Activated CD4-positive, CD25-positive, alpha-beta regulatory T cell (primary cell): ENCODE measurements at places on chromosomes 3 and 15.

DNA sequence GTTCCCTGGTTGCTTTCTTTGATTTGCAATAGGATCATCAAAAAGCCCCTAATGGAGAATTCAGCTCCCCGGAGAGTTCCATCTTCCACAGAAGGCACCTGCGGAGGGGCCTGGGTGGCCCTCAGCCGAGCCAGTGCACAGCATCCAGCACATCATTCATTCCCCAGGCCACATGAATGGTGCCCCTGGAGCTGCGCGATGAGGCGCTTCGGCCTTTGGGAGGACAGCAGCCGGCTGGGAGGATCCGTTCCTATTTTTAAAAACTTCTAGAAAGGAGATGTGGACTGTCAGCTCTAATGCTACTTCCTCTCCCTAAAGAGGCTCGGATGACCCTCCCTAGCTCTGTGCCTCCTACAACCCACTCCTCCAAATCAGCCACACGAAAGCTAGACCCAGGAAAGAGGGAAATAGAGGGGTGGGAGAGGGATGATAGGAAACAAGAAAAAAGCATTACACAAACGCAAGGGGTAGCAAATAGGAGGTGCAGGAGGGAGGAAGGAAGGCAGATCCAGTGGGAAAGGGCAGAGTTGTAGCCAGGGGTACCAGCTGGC is 20.3 kb downstream of the EHD4 start:
- DNase-seq, result no peak

GRCh38 chr3:128569756-128570155 is 76.8 kb upstream of the GATA2 start:
- DNase-seq, result no peak

GRCh38 chr3:53585049-53585448 is 90.6 kb downstream of the CACNA1D start:
- DNase-seq, result no peak

DNA sequence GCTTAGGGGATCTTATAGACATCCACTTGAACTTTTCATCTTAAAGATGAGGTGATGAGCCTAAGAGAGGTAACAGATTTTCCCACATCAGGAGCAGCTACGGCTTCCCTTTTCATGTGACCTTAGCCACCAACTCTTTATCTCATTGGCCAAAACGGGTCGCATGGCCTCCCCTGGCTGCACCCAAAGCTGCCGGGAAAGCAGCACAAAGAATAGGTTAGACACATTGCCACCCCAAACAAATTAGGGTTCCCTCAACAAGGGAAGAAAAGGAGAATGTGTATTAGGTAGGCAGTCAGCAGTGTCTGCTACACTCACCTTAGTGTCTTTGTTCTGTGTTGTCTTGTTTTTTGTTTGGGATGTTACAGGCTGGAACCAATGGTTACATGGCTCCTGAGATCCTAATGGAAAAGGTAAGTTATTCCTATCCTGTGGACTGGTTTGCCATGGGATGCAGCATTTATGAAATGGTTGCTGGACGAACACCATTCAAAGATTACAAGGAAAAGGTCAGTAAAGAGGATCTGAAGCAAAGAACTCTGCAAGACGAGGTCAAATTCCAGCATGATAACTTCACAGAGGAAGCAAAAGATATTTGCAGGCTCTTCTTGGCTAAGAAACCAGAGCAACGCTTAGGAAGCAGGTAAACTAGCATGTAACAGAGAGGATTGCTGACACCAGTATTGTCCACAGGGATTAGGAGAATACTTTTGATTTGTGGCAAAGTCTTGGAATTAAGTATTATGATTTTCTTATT is 44.2 kb downstream of the GRK7 start:
- no peak for DNase-seq

DNA sequence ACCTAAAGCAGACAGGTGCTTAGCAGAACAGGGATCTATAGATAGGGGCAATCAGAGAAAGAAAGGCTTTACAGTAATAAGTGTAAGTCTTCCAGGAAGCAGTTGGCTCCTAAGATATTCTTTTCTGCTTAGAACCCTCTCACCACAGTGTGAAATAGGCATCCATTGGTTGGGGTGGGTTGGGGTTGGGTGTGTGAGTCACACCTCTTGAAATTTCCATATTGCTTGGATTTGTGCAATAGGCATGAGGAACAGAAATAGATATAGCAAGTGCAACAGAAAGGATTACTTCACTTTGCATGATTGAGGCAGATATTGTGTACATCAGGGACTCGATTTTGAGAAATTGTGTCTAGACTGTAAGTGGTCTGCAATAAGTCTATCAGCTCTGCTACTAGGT is 200.1 kb upstream of the GAP43 start:
- no peak for DNase-seq

GRCh38 chr3:72690629-72691028 is 157.6 kb downstream of the SHQ1 start:
- DNase-seq, result no peak

DNA sequence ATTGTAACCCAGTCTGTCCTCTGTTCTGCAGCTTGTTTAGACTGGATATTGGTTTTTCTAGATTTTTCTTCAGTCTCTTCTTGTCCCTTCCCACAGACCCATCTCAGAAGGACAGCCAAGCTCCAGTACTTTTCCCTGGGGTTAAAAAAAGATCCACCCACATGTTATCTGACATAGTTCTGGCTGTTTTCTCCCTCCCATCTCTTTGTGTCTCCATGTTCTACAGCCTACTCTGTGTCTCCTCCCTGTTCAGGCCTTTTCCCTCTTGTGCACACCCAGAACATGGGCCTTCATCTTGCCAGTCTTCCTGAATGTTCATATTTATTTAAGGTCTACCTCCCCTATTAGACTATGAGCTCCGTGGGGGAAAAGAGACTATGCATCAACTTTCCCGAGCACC is 5.1 kb upstream of the PPP4R2 start:
- no peak for DNase-seq

DNA sequence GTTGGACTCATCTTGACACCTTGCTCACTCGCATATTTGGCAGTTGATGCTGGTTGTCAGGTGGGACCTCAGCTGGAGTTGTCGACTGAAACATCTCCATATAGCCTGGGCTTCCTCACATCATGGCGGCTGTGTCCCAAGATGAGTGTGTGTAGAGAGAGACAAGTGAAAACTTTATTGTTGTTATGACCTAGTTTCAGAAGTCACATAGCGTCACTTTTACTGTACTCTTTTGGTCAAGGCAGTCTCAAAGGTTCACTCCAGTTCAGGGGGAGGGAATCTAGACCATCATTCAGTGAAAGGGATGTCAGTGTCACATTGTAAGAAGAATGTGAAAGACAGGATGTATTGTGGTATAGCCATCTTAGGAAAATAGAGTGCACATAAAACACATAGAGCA is 214.2 kb downstream of the ITPR1 start:
- DNase-seq, result no peak
